Astrocyte (in vitro differentiated cells and primary cell): ENCODE measurements at places on chromosomes 13 and 19.
A peak's percentile ranks its signal among the peaks of the same experiment; 100 is the strongest.

DNA sequence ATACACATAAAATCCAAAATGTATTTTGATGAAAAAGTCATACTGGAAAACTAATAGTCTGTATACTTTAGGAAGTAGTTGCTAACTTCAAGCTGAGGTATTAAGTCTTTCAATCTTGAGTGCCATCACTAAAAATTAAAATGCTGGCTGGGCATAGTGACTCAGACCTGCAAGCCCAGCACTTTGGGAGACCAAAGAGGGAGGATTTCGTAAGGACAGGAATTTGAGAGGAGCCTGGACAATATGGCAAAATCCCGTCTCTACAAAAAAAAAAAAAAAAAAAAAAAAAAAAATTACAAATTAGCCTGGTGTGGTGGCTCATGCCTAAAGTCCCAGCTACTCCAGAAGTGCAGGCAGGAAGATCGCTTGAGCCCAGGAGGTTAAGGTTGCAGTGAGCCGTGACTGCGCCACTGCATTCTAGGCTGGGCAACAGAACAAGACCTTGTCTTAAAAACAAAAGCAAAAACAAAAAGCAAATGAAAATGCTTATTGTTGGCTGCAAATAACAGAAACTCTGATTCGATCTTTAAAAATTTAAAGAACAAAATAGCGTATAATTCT is 1994.2 kb upstream of the PCDH20 start:
- DNase-seq: no peak

DNA sequence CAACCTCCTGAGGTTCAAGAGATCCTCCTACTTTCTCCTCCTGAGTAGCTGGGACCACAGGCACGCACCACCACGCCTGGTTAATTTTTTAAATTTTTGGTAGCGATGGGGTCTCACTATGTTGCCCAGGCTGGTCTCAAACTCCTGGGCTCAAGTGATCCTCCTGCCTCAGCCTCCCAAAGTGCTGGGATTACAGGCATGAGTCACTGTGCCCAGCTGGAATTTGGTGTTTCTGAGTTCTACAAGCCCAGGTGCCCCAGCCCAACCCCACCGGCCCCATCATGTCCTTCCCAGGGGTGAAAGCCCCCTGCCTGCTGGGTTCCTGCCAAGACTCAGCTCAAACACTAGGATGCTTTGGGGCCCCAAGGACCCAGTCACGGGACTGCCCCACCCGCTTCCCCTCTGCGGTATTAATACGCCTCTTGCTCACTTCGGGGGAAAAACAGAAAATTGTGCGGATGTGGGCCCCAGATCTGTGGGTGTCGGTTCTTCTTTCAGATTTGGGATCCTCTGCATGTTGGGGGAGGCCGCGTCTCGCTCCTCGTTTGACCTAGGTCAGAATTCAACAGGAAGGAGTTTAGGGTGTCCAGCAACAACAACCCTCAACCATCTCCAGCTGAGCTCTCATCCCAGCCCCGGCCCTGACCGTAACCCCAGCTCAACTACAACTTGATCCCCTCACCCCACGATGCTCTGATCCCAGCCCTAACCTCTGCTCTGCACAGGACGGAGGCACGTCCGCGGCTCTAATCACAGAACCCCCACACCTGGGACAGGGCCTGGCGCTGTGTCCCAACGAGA is 3.7 kb upstream of the FCER2 start:
- DNase-seq: no peak

DNA sequence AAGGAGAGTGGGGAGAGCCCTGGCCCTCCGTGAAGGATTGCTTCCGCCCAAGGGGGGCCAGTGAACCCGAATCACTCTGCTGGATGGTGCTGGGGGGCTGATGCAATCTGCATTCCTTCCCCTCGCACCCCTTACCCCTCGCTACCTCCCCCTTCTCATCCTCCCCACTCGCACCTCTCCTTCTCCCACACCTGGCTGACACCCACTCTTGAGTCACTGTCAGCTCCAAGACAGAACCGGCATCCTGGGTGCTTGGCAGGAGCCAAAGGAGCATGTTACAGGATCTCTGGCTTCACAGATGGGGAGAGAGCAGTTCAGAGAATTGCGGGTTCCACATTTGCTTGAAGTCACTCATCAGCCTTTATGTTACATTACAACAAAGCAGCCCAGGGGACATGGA is 125.9 kb upstream of the GJB6 start:
- no peak for DNase-seq

GRCh38 chr19:16946951-16947940 is 58.4 kb downstream of the F2RL3 start:
- no peak for DNase-seq

DNA sequence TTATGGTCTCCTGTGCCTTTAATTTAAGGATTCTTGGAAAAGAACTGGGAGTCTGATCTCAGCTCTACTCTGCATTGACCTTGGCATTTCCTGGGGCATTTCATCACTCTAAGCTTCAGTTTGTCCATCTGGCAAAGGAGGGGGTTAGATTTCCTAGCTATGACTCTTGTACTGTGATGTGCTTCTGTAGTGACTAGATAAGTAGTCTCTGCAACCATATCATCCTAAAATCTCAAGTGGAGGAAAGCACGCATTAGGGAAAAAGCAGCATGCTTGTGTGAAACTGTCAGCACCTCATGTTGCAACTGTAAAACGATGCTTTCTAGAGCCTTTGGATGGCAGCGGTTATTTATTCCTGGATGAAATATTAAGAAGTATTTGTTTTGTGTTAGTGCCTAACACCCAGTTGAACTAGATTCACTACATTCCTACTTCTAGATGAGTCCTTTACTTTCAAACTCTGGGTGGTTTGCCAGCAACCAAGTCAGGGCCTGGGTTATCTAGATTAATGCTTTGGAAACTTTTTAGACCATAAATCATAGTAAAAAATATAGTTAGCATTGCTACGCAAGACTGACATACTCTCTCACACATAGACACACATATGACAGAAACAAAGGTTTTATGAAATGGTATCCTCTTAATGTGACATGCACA is 6.8 kb downstream of the WDFY2 start:
- DNase-seq: peak; percentile 79

- no peak for DNase-seq
Measured at GRCh38 chr13:113364901-113365582, 1.1 kb upstream of the GRTP1 start.

DNA sequence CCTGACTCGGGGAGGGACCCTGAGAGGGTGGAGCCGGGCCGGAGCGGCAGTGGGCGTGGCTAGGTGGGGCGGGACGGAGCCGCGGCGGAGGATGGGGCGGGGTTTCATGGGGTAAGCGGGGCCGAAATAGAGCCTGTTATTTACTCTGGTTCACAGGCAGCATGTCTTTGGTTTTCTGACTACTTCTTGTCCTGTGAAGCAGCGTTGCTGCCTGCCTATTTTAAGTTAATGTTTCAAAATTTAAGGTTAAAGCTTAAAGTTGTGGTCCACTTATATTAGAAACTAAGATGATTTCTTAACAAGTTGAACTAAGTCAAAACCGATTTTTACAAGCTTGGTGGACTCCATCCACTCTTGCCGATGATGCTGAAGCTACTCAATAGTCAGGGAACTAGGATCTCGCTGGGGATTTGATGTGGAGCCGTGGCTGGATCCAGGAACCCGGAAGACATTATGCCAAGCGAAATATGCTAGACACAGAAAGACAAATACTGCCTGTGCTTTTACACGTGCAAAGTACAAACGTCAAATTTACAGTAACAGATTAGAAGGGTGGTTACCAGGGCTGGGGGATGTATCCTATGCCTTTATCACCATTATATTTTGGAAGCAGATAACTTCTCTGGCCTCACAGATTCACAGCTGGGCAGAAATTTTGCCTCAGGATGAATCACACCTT is 433 bp upstream of the ZNF616 start:
- DNase-seq: no peak

- DNase-seq: no peak
Measured at GRCh38 chr13:46953331-46953730, 56.5 kb upstream of the HTR2A start.

DNA sequence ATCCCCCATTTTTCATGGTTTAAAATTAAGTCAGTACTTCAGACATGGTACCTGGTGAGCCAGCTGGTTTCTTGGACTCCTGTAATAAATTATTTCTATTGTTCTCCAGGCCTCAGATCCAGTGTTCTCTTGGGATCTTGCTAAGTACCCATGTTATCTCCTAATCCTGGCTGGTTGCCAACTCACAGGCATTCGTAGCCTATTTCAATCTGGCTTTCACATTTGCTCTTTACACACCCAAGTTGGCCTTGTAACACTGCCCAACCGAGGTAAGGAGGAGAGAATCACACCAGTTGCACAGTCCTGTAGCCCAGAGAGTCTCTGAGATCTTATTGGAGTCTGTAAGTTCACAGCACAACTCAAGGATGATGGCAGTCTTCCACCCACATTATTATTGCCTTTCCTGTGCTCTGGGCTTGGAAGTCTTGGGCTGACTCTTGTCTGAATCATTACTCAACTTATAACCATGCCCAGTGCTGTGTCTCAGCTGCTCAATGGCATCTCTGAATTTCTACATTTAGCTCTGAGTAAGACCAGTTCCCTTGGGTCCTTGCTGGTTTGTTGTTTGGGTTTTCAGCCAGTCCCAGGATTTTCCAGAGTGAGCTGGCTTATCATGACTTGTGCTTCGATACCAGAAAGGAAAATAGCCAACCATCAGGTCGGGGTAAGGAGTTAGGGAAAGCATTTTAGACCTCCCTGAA is 76.6 kb upstream of the KLF12 start:
- DNase-seq: peak; percentile 97

DNA sequence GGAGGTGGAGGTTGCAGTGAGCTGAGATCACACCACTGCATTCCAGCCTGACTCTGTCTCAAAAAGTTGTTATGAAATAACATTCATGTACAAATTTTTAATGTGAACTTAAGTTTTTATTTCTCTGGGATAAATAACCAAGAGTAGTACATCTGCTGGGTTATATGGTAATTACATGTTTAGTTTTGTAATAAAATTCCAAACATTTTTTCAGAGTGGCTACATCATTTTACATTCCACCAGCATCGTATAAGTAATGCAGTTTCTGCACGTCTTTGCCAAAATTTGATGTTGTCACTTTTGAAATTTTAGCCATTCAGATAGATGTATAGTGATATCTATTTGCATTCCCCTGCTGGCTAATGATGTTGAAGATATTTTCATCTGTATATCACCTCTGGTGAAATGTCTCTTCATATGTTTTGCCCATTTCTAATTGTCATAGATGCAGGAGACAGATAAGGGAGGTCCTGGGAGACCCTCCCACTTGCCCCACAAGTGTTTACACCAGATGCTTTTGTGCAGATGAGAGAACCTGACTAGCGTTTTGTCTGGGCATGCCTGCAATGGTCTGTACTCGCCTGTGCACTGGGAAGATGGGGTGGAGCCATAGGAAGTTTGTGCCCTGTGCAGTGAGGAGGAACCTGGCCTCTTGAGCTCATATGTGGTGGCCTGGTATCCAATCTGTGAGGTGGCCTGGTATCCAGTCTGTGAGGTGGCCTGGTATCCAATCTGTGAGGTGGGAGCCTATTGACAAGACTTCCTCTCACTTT is 12.7 kb upstream of the KBTBD6 start:
- peak; percentile 23 for DNase-seq

GRCh38 chr19:19860756-19861390 is 4.8 kb upstream of the ZNF253 start:
- no peak for DNase-seq

GRCh38 chr13:21966014-21966413 is 295.1 kb downstream of the FGF9 start:
- no peak for DNase-seq

DNA sequence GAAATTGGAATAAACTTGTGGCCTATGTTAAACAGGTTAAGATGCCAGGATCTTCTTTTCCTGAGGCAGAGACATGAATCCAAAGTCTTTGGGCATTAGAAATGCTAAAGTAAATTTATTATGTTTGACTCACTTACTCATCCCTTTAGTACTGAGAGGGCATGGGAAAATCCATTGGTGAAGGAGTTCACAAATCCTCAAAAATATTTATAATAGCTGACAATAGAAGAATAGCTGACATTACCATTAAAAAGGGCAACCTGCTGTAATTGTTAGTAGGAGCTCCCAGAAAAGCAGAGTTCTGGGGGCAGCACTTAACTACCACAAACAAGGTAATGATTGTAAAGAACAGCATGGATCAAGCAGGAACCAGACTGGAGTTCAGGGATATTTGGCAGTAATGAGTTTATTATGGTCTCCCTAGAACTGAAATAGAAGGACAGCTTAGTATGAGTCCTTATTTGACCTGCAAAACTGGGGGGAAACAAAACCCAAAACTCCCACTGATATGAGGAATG is 285.8 kb upstream of the KLHL1 start:
- no peak for DNase-seq

- DNase-seq: no peak
Measured at GRCh38 chr19:40702337-40703012, 12.0 kb upstream of the NUMBL start.

- peak; percentile 12 for DNase-seq
Measured at GRCh38 chr19:39223703-39224279, 19.7 kb upstream of the SYCN start.

- no peak for DNase-seq
Measured at GRCh38 chr19:1750343-1751021, 2.8 kb upstream of the ONECUT3 start.

DNA sequence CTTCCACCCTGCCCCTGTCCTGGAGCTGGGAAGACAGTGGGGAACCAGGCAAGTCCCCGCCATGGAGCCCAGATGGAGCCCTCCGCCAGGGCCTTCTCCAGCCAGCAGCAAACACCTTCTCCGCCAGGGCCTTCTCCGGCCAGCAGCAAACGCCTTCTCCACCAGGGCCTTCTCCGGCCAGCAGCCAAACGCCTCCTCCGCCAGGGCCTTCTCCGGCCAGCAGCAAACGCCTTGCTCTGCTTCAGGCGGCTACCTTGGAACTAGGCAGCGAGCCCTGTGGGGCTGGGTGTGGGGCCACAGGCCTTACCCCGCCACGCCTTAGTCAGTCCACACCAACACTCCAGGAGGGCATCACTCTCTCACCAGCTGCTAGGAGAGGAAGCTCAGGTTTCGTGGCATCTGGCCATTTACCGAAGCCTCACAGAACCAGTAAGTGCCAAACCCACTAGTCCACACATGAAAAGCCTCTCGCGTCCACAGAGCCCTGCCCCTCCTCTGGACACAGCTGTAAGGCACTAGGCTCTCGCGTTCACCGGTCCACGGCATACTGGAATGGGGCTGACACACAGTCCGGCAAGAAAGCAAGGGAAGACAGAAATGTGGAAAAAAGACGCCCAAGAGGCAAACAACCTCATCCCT is 41.0 kb downstream of the MLLT1 start:
- peak; percentile 66 for DNase-seq

DNA sequence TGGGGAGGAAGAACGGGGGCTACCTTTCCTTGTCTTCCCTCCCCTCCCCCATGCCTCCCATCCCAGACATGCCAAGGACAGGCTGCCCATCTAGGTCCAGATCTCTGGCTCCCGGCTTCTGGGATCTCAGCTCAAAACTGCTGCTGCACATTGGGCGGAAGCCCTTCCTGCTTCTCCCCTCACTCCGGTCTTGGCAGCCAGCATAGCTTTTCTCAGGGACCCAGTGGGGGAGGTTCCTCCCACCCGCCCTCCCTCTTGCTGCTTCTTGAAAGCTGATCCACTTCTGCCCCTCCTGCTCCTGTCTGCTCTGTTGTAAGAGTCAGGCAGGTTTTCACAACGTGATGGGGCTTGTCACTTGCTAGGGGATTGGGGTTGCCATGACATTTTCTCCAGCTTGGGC is 21.7 kb upstream of the RNF17 start:
- no peak for DNase-seq
